ENCODE measurements at places on chromosomes 3 and 15. TPM values are rescaled to one million over a fixed set of nuclear protein-coding genes. Genes with fewer than 3 reads are reported as not detected.

GRCh38 chr15:48968066-48968465 is 4.3 kb upstream of the SHC4 start:
- H3K27ac ChIP-seq: no peak overlapping the region
- DNase-seq: no peak
- H3K4me3 ChIP-seq: no peak overlapping the region
- H3K36me3 ChIP-seq: no peaks in the 10 kb centered on the region
- H3K27me3 ChIP-seq: no peaks in the 10 kb centered on the region

DNA sequence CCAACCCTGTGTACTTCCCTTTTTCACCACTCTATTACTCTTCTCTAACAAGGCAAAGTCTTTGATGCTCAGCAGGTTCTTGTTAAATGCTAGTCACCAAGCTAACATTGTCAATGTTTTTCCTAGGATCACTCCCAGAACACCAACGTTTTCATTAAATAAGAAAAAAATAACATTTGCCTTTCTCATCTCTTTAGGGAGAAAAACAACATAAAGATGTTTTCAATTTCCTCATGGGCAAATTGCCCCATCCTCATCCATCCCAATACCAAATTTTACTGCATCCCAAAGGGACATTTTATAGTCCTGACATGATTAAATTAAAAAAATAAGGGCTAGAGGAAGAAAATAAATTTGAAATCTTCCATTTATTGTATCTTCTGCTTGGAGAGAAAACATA is 106.5 kb downstream of the SUCNR1 start:
- H3K36me3 ChIP-seq: no peaks in the 10 kb centered on the region
- no peak overlapping the region for H3K27ac ChIP-seq
- H3K4me1 ChIP-seq: peaks cover 11% of the 10 kb centered on the region
- no peak for DNase-seq

GRCh38 chr3:194049394-194049793 is 86.6 kb upstream of the HES1 start:
- no peaks in the 10 kb centered on the region for H3K4me1 ChIP-seq
- no peaks in the 10 kb centered on the region for H3K36me3 ChIP-seq
- no peaks in the 10 kb centered on the region for H3K27me3 ChIP-seq
- no peak for DNase-seq
- H3K4me3 ChIP-seq: no peak overlapping the region

- no peak overlapping the region for H3K4me3 ChIP-seq
- H3K4me1 ChIP-seq: peaks cover 38% of the 10 kb centered on the region
- DNase-seq: no peak
- H3K27me3 ChIP-seq: peaks cover 14% of the 10 kb centered on the region
- H3K27ac ChIP-seq: no peak overlapping the region
Measured at GRCh38 chr15:75176396-75176761, 25.3 kb upstream of the C15orf39 start.

GRCh38 chr15:23823508-23823907 is 136.4 kb upstream of the NDN start:
- no peaks in the 10 kb centered on the region for H3K27me3 ChIP-seq
- H3K36me3 ChIP-seq: no peaks in the 10 kb centered on the region
- H3K4me1 ChIP-seq: no peaks in the 10 kb centered on the region
- H3K4me3 ChIP-seq: no peak overlapping the region

DNA sequence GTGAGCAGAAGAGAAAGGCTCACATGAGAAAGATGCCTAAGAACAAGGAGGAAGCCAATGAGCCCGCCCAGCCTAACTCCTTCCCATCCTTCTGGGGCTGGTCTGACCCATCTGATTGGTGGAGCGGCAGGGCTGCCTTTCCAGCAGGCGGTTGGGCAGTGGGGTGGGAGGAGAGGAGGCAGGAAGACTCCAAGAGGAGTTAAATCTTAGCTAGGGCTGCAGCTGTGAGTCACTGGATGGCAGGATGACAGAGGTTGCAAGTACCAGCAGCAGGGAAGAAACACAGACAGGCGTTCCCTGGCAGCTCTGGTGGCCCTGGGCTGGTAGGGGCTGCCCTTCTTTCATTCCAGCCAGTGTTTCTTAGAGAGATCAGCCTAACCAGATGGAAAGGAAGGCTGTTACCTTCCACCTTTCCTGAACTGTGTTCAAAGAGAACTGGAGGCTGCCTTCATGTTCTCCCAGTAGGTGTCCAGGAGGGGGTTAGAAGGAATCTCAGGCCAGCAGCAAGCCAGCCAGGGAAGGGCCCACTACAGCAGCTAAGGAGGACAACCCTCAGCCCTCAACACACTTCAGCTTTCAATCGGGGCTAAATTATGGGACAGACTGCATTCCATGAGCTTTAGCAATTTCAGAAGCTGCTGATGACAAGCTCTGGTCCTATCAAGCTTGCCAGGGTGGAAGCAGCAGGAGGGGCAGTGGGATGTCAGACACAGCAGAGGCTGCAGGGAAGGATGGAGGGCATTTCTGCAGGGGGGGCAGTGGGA is 50.3 kb downstream of the CHSY1 start:
- DNase-seq: peak; percentile 98
- no peaks in the 10 kb centered on the region for H3K27me3 ChIP-seq
- H3K36me3 ChIP-seq: no peaks in the 10 kb centered on the region
- H3K4me1 ChIP-seq: peaks cover 54% of the 10 kb centered on the region
- H3K4me3 ChIP-seq: peak overlapping the region; percentile 40

DNA sequence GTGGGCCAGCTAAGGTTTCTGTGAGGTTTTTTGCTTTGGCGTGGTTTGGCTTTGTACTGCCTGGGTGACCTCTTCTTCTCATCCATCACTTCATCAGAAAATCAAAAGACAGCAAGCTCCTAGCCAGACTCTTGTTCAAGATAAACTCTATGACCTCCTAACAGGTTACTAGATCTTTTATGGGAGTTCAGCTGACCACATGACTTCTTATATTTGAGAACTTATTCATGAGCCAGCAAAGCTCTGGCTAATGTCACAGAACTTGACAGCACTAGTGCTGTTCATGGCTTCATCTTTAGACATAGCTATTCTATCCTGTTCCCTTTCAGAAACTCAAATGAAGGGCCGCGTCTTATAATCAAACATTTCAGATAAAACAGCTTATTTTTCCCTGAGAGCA is 527.1 kb upstream of the GOLIM4 start:
- H3K27ac ChIP-seq: no peak overlapping the region
- no peaks in the 10 kb centered on the region for H3K36me3 ChIP-seq
- no peak overlapping the region for H3K4me3 ChIP-seq
- H3K4me1 ChIP-seq: no peaks in the 10 kb centered on the region
- no peaks in the 10 kb centered on the region for H3K27me3 ChIP-seq

- H3K36me3 ChIP-seq: no peaks in the 10 kb centered on the region
- H3K4me3 ChIP-seq: no peak overlapping the region
- H3K27me3 ChIP-seq: no peaks in the 10 kb centered on the region
Measured at GRCh38 chr3:98540346-98540745, 8.6 kb downstream of the GPR15 start.

- H3K4me3 ChIP-seq: no peak overlapping the region
- H3K36me3 ChIP-seq: no peaks in the 10 kb centered on the region
- no peaks in the 10 kb centered on the region for H3K4me1 ChIP-seq
- no peaks in the 10 kb centered on the region for H3K27me3 ChIP-seq
- peak; percentile 6 for DNase-seq
- H3K27ac ChIP-seq: no peak overlapping the region
Measured at GRCh38 chr3:158313338-158313927, 203.5 kb downstream of the RSRC1 start.

DNA sequence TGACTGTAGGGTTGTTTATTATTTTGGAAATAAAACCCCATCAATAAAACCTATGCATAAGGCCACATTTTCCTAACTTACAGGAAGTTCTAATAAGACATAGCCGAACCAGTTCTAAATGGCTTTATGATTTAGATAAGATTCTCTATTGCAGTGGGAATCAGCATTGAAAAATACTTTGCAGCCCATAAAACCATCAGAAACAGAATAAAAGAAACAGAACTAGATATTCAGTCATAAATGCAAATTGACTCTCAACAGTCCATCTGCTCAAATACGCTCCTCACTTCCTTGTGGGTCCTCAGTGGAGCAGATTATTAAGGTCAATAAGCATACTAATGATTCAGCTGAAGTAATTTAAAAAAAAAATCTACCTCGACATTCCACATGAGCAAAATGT is 8.8 kb downstream of the SATB1 start:
- no peak overlapping the region for H3K4me3 ChIP-seq
- no peak for DNase-seq
- H3K36me3 ChIP-seq: no peaks in the 10 kb centered on the region
- no peak overlapping the region for H3K27ac ChIP-seq
- H3K27me3 ChIP-seq: no peaks in the 10 kb centered on the region
- H3K4me1 ChIP-seq: no peaks in the 10 kb centered on the region

- peaks cover 12% of the 10 kb centered on the region for H3K4me1 ChIP-seq
- no peak overlapping the region for H3K27ac ChIP-seq
- peak overlapping the region; percentile 59 for H3K4me3 ChIP-seq
- DNase-seq: no peak
Measured at GRCh38 chr15:83208367-83208661, 691 bp upstream of the HDGFL3 start.

DNA sequence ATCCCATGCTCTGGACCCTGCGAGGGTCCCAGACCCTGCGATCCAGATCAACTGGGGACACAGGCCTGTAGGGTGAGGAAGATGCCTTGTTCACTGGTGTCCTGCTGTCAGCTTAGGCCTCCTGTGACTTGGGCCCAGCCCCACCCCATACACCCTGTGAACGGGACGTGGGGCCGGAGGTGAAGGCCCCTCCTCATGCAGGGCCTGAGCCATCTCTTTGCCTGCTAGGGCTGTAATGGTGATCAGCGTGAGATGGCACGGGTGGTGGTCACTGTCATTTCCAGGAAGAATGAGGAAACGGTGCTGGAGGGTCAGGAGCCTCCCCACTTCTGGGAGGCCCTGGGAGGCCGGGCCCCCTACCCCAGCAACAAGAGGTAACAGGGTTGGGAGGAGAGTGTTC is 12.4 kb downstream of the VILL start:
- no peak overlapping the region for H3K27ac ChIP-seq
- no peaks in the 10 kb centered on the region for H3K27me3 ChIP-seq
- peaks cover 12% of the 10 kb centered on the region for H3K4me1 ChIP-seq
- no peak overlapping the region for H3K4me3 ChIP-seq
- DNase-seq: no peak
- no peaks in the 10 kb centered on the region for H3K36me3 ChIP-seq

GRCh38 chr3:176789947-176790346 is 407.3 kb downstream of the TBL1XR1 start:
- no peaks in the 10 kb centered on the region for H3K27me3 ChIP-seq
- H3K4me3 ChIP-seq: no peak overlapping the region
- no peaks in the 10 kb centered on the region for H3K36me3 ChIP-seq

DNA sequence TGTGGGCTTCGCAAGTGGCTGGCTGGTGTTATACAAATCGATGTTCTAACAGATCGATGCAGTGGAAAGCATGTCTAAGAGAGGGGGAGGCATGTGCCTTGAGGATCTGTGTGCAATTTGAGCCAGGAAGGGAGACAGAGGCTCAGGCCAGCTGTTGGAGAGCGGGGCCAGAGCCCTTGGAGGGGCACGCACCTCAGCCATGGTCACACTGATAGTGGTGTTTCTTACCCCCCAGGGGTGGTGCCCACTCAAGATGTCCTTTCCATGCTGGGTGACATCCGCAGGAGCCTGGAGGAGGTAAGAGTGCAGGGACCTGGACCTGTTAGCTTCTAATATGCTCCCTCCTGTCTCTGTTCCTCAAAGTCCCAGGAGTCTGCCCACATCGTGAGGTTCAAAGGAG is 3.8 kb upstream of the ABTB1 start:
- no peaks in the 10 kb centered on the region for H3K36me3 ChIP-seq
- no peak overlapping the region for H3K27ac ChIP-seq
- H3K4me3 ChIP-seq: no peak overlapping the region
- H3K27me3 ChIP-seq: no peaks in the 10 kb centered on the region
- no peak for DNase-seq
- H3K4me1 ChIP-seq: peaks cover 11% of the 10 kb centered on the region

DNA sequence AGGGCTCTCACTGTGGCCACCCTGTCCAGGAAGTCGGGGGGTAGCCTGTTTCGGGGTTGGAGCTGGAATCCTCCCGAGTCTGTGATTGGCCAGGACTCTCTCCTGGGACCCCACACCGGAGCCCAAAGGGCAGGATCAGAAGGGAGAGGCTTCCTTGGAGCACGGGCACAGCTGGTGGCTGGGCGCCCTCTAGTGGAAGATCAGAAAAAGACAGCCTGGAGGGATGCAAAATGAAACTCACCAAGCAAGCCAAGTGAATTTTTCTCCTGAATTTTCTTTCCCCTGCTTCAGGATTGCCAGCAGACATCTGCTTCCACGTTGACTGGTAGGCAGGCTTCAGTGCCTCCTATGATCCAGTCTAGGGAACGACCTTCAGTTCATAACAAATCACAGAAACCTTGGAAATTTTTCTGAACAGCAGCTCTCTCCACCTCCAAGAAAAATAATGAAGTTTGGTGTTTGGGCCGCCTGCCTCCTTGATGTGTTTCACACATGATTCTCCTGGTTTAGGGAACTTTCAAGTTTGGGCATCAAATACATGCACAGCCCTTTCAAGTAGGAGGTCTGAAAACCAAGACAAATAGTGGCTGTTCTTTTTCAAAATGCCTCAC is 224.6 kb downstream of the VPS13C start:
- H3K4me3 ChIP-seq: no peak overlapping the region
- no peaks in the 10 kb centered on the region for H3K36me3 ChIP-seq
- H3K4me1 ChIP-seq: no peaks in the 10 kb centered on the region
- no peak for DNase-seq

DNA sequence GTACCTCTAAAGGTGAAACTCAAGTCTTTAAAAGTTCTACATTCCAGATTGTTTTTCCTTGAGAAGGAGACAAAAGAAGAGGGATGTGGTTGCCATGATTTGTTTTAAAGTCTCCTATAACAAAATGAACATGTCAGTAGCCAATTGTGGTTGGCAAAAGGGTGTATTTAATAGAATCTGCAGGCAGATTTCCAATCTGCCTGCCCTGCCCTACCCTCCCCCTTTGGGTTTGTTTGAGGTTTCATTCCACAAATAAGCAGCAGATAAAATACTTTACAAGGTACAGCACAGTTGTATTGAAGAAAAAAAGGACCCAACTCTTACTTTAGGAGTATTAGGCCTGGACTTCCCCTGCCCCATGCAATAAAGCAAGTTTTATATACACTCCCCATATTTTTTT is 59.5 kb downstream of the MLH1 start:
- peaks cover 6% of the 10 kb centered on the region for H3K4me1 ChIP-seq
- H3K27ac ChIP-seq: no peak overlapping the region
- H3K27me3 ChIP-seq: no peaks in the 10 kb centered on the region
- DNase-seq: peak; percentile 22
- peaks cover 68% of the 10 kb centered on the region for H3K36me3 ChIP-seq

Gene FBXO40
- not detected for total RNA-seq

Gene C15orf39
- total RNA-seq: 21.8 TPM

Gene TEX9
- total RNA-seq: 11.0 TPM

Gene WDR93
- not detected for total RNA-seq

Gene GOLGA8M
- 1.5 TPM for total RNA-seq

Gene CASR
- total RNA-seq: not detected

Measured in astrocyte (in vitro differentiated cells and primary cell).